ENCODE measurements at places on chromosomes 13 and 19. TPM values are rescaled to one million over a fixed set of nuclear protein-coding genes. Genes with fewer than 3 reads are reported as not detected.

ZNF566 gene
- 12.7 TPM for total RNA-seq

KLC3 gene
- total RNA-seq = 5.5 TPM

ZNF823 gene
- total RNA-seq = 13.9 TPM

AXL gene
- 35.0 TPM for total RNA-seq

SIX5 gene
- 17.0 TPM for total RNA-seq

VSIG10L gene
- total RNA-seq = 3.4 TPM

ISOC2 gene
- 90.4 TPM for total RNA-seq

BRCA2 gene
- total RNA-seq = 2.8 TPM

C1QTNF9 gene
- total RNA-seq = not detected

TRAPPC6A gene
- total RNA-seq = 24.6 TPM

TSKS gene
- not detected for total RNA-seq

ZNF175 gene
- total RNA-seq = 4.1 TPM

YJEFN3 gene
- 0.72 TPM for total RNA-seq

CYSLTR2 gene
- total RNA-seq = 22.2 TPM

RGL3 gene
- 20.6 TPM for total RNA-seq

ZNF208 gene
- not detected for total RNA-seq

CCNA1 gene
- 0.47 TPM for total RNA-seq

LILRB3 gene
- 0.24 TPM for total RNA-seq

ZNF43 gene
- 13.7 TPM for total RNA-seq

AMER2 gene
- total RNA-seq = 0.24 TPM

SLC1A6 gene
- 8.1 TPM for total RNA-seq

CLIP3 gene
- 12.8 TPM for total RNA-seq

TRPC4 gene
- total RNA-seq = 0.72 TPM

KIRREL2 gene
- 1.4 TPM for total RNA-seq

IZUMO1 gene
- total RNA-seq = 0.57 TPM

ZNF100 gene
- total RNA-seq = 9.7 TPM

PPP5C gene
- 51.2 TPM for total RNA-seq

ADPRHL1 gene
- 1.1 TPM for total RNA-seq

GARIN5A gene
- 2.7 TPM for total RNA-seq

NAPSA gene
- 12.4 TPM for total RNA-seq

LCP1 gene
- 30.6 TPM for total RNA-seq

All from hepatocyte (in vitro differentiated cells).